Activated CD4-positive, alpha-beta T cell treated with anti-CD3 and anti-CD28 coated beads for 4 hours (primary cell): ENCODE measurements at places on chromosomes 6 and 20.
A peak's percentile ranks its signal among the peaks of the same experiment; 100 is the strongest.

DNA sequence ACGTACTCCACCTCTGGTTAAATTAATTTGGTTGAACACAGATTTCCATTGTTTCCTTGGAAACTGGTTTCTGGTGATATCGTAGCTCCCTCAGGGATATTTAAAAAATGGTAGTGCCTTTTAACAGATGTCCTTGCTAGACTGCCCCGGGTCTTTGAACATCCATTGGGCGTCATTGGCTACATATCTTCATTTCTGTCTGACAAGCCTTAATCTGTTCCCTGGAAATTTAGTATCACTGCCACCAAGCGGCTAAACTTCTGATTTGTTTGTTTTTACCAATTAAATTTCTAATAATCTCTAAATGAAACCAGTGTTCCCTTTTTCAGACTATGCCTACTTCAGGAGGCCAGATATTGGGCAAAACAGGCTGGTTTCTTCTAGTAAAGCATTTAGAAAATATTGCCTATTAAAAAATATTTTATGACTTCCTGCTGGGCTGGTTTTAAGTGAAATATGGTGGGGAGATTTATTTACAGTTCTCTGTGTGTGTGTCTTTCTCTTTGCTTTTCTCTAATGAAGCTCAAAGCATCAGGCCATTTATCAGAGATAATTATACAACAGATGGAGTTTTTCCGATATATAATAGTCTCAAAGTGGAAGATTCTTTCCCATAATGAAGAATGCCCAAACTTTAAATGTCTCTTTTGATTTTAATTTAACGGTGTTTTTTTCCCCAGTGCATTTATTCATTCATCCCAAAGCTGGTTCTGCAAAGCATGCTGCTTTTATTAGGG lies 249.5 kb downstream of the ZFAND3 start:
- no peak for DNase-seq

- DNase-seq: peak; percentile 83
These were observed 1.2 kb downstream of the EZR start for GRCh38 chr6:158817728-158818580.

DNA sequence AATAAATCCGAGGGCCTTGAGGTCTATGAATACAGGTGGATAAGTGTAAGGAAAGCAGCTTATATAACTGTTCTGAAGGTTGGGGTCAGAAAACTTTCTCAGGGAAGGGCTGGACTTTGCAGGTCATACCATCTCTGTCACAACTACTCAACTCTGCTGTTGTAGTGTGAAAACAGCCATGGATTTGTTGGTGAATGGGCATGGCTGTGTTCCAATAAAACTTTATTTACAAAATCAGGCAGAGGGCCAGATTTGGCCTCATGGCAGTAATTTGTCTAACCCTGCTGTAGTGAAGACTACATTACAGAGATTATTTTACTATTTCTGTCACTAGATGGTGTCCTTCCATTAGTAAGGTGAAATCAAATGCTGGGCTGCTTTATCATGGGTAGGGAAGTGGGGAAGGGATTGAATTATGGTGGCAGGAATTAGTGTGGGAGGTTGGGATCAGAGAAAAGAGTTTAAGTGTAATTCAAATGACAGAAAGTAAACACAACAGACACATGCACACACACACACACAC lies 409.6 kb upstream of the CHD6 start:
- DNase-seq: no peak

DNA sequence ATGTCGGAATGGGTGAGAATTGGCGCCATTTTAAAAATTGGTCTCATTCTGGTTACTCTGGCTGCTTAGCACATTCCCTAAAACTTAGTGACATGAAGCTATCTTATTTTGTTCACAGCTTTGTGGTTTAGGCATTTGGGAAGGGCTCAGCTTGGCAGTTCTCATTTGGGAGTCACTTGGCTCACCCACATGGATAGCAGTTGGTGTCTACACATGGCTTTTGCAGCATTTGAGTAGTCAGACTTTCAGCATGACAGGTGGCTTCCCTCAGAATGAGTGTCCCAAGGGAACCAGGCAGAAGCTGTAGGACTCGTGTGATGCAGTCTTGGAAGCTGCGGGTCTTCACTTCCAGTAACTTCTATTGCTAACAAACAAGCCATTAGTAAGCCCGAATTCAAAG lies 64.6 kb downstream of the UST start:
- no peak for DNase-seq

DNA sequence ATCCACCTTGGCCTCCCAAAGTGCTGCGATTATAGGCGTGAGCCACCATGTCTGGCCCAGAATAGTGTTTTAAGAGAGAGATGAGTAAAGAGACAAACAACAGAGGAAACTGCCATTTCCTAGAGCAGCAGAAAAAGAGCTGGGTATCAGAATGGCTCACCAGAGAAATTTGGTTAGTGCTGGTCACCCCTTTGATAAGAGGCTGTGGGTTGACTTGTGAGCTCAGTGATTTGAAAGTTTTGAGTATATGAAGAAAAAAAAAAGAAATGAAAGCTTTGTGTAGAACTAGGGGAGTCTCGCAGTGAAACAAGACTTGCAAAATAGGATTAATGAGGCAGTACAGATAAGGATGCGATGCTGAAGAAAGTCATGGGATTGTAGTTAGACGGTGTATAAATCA lies 29.6 kb downstream of the MGME1 start:
- no peak for DNase-seq

GRCh38 chr6:162371121-162371520 lies 356.4 kb downstream of the PRKN start:
- no peak for DNase-seq

DNA sequence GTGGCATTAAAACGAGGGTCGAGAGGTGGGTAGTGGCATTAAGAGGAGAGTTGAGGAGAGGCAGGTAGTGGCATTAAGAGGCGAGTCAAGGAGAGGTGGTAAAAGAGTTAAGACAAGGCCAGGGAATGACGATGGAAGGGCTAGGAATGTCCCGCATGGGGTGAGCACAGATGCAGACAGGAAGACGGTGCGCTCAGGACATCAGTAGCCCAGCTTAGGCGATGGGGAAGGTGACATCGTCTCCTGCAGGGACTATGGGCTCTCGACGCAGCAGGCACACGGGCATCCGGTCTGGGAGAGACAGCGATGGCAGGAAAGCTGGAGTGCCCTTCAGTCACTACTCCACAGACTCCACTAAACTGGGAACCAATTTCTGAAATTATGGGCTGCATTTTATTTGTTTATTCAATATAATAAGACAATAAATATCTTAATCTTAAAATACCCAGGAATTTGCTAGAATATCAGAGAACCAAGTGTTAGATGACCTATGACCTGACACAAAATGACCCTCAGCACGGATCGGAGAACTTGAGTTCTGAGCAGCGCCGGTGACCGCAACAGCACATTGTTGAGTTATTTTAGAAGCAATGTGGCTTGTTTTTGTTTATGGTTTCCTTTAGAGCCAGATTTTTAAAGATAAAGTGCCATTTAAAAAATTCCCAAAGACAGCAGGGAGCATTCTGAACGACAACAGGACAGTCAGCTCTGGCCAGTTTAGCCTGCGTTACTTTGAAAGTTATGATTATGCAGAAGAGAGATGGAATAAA lies 177.7 kb downstream of the SMOC2 start:
- no peak for DNase-seq

DNA sequence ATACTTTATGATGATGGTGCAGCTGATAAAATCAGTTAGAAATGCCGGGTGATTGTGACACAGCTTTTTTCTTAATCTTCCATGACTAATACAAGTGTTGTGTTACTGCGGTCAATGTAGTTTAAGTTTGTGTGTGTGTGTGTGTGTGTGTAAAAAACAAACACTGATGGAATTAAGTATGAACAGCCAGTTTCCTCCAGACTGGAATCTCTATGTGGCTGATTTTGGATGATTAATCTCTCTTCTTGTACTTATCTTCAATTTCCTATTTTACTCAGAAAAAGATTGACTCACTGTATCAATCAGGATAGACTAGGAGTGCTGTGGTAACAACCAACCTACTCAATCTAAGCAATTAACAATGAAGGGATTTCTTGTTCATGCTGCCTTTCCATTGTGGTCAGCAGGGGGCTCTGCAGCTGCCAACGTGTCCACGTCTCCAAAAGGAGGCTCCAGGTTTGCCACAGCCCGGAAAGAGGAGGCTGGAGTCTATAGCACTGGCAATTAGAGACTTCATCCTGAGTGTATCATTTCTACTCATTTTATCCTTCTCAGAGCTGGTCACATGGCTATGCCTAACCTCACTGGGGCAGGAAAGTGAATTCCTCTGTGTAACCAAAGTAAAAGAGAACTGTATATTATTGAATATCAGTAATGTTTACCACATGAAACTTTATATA lies 107.7 kb downstream of the CD109 start:
- DNase-seq: no peak

- no peak for DNase-seq
These were observed 30.8 kb upstream of the FILIP1 start for GRCh38 chr6:75524322-75524972.

- no peak for DNase-seq
These were observed 12.3 kb downstream of the PREX1 start for GRCh38 chr20:48815537-48815936.

GRCh38 chr20:37494301-37494700 lies 26.7 kb upstream of the NNAT start:
- no peak for DNase-seq

GRCh38 chr20:44601236-44601671 lies 18.9 kb downstream of the PKIG start:
- DNase-seq: no peak

DNA sequence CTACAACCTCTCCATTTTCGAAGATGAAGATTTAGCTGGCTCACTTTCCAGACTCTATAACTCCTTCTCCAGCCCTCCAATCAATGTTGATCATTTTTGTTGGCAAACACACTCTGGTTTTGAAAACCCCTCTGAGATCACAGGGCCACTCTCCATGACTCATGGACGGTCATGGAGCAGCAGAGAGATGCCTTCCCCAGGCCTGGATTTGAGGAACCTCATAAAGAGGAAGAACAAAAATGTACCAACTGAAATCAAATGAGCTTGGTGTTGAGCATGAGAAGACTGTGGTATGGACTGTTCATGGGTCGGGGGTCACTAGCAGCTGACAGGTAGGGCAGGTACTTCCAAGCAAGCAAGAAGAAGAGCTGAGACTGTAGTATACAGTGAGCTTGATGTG lies 112.8 kb upstream of the INSM1 start:
- DNase-seq: no peak

- DNase-seq: no peak
These were observed 7.5 kb downstream of the APMAP start for GRCh38 chr20:24984961-24985640.

DNA sequence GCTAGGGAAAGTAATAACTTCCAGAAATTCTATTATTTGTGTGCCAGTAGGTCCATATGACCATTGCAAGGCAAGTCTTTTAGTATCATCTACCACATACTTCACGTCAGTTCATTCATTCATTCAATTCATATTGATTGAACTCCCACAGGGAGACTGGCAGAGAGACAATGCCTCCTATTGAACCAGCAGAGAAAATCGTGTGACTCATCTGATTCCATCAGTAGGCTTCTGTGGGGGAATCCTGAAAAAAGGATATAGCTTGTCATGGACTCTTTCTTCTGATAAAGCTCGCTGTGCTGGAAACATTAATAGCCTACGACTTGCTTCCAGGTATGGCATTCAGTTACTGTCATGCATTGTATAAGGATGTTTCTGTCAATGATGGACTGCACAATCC lies 45.3 kb upstream of the CNR1 start:
- DNase-seq: no peak

DNA sequence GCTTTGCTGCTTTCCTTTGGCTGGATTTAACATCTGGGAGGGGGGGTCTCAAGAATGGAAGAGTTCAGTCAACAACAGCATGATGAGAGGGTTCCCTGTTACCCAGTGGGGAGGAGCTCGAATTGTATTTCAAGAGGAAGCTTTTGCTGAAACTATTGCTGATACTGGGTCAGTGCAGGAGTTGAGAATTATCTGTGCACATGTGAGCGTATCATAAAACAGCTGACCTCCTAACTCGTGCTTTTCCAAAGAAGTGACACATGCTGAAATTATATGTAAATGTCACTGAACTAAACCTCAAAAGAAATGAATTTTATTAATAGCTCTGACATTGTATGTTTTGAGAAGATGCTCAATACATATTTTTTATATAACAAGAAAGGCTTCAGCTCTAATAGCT lies 96.3 kb downstream of the PHF3 start:
- no peak for DNase-seq

- no peak for DNase-seq
These were observed 33.2 kb downstream of the ADGRF5 start for GRCh38 chr6:46888578-46888977.

- no peak for DNase-seq
These were observed 17.1 kb downstream of the ZBP1 start for GRCh38 chr20:57603120-57603519.

- no peak for DNase-seq
These were observed 412.1 kb downstream of the PKHD1 start for GRCh38 chr6:51675020-51675921.

DNA sequence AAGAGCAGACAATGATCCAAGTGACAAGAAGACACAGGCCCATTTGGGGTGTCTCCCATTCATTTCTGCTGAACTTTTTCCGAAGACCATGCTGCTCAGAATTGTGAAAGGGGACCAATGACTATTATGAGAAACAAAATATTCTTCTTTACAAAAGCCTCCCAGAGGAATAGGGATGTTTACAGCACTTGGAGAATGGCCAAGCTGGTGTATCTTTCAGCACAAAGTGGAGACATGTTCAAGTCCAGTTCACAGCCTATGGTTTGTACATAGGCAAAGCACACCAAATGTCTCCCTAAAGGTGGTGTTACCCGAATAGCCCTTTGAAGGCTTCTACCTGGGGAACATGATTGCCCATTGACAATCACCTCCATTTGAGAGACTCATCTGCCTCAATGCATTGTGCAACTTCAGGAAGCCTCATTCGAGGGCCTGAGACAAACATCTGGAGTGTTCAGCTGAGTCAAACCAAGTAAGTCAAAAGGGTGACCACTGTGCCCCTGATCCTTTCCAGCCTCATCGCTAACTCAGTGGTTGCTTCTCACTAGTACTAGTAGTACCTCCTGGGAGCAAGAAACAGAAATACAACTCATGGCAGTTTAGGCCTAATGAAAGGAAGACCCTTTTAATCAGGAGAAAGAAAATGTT lies 451.0 kb upstream of the MARCKS start:
- no peak for DNase-seq

DNA sequence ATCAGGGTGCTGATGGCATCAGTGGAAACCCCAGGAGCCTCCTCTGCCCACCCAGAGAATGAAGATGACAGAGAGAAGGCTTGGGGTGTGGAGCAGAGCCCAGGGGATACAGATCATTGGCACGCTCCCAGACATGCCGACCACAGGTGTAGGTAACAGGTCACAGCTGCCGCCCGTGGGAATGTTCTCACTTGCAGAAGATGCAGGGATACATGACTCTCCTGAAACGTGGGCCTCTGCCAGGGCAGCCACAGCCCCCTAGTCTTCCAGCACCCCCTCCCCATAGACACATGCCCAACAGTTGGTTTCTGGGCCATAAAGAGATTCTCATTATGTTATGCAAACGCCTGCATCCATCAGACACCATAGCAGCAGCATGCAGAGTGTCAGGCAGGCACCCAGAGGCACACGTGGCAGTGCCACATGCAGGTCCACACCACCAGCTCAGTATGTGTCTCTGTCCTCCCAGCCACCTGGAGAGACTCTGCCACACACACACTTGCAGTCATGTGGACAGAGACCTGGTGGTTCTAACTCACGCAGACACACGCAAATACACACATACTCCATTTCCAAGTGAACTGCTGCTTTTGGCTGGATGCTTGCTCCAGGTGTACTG lies 45.5 kb downstream of the LRFN2 start:
- DNase-seq: no peak
